ENCODE measurements at places on chromosomes 7 and 10.

GRCh38 chr10:7345717-7346116 lies 65.1 kb downstream of the SFMBT2 start:
- no peak for DNase-seq

DNA sequence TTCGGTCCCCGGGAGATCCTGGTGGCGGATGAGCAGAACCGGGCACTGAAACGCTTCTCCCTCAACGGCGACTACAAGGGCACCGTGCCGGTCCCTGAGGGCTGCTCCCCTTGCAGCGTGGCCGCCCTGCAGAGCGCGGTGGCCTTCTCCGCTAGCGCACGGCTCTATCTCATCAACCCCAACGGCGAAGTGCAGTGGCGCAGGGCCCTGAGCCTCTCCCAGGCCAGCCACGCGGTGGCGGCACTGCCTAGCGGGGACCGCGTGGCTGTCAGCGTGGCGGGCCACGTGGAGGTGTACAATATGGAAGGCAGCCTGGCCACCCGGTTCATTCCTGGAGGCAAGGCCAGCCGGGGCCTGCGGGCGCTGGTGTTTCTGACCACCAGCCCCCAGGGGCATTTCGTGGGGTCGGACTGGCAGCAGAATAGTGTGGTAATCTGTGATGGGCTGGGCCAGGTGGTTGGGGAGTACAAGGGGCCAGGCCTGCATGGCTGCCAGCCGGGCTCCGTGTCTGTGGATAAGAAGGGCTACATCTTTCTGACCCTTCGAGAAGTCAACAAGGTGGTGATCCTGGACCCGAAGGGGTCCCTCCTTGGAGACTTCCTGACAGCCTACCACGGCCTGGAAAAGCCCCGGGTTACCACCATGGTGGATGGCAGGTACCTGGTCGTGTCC lies 3.7 kb downstream of the TRIM56 start:
- DNase-seq = no peak

GRCh38 chr10:69418052-69418752 lies 1.5 kb upstream of the TACR2 start:
- DNase-seq = no peak

DNA sequence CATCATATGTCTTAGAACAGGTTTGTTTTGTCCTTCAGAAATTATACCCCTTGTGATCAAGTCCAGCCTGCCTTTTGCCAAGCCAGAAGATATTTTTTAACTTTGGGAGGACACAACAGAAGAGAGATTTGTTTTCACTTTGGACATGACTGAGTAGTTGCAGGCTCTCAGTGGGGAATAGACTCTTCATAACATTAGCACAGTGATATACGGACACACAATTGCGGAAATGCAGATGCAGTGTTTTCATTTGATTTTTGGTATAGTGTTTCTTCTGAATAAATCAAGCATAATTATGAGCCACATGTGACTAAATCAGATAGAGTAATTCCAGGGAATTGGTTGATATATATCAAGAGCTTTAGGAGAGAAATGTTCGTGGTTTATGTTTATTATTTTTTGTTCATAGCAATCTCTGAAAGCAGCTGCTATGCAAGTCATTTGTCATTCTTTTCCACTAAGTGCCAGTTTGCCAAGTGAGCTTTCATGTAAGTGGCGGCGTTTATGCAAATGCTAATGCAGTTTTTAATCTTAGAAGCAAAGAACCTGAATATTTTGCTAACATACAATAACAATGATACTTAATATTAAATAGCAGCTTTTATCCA lies 69.6 kb upstream of the HDAC9 start:
- DNase-seq = no peak

DNA sequence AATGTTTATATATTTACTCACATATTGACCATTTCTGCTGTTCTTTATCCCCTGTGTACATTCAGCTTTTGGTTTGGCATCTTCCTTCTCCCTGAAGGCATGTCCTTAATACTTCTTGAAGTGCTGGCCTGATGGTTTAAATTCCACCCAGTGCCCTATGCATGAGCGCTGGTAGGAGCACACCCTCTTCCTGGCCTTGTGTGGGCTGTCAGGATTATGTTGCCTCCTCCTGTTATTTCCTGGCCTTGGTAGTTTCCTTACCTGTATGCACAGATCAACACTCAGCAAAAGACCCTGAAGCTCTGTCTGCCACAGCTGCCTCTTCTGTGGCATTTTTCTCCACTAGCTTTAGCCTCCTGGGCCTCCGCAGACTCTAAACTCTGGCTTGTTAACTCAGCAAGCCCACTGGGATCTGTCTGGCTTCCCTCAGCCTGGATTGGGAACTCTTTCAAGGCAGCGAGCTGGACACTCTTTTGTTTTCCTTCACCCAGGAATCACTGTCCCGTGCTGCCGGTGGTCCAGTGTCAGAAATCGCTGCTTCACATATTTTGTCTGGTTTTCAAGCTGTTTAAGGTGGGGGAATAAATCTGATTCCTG lies 595.2 kb downstream of the SDK1 start:
- DNase-seq = no peak

GRCh38 chr7:5626498-5626897 lies 155.0 kb downstream of the RNF216 start:
- no peak for DNase-seq

- no peak for DNase-seq
Measured at GRCh38 chr10:88670497-88670896, 6.3 kb downstream of the LIPF start.

DNA sequence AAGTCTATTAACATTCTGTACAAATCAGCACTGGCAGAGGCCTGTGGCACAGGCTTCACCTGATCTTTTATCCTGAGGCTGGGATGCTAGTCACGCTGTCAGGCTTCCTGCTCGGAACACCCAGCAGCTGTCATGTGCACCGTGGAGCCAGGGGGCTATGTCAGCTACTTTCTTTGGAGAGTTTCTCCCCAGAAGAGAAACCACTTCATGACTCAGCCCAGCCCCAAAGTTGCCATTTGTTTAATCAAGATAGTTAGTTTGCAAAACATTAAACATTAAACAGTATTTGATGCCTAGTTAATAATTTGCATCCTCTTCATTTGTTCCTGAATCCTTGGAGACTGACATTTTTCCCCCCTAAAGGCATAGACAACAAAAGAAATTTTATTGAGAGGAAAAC lies at the start of gene HABP2:
TSS of gene HABP2 (plus strand) at position 353 of the 400 bp plus-strand sequence. CDS start 69 bp downstream, outside the sequence.
- DNase-seq = no peak

GRCh38 chr7:22666732-22667131 lies 60.3 kb upstream of the IL6 start:
- DNase-seq = no peak

DNA sequence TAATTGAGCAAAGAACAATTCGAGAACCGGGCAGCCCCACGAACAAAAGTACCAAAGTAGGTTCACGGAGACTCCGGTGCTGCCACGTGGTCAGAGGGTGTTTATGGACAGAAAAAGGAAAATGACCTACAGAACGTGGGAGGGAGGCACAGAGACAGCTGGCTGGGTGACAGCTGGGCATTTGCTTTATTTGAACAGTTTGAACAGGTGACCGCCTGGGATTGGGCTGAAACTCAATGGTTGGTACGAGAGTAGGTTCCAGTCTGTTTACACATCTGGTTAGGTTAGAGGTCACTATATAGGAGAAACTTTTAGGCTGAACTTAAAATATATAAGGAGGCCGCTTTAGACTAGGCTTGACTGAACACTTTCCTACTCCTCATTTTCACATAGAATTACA lies 50.6 kb upstream of the CELF2 start:
- no peak for DNase-seq

DNA sequence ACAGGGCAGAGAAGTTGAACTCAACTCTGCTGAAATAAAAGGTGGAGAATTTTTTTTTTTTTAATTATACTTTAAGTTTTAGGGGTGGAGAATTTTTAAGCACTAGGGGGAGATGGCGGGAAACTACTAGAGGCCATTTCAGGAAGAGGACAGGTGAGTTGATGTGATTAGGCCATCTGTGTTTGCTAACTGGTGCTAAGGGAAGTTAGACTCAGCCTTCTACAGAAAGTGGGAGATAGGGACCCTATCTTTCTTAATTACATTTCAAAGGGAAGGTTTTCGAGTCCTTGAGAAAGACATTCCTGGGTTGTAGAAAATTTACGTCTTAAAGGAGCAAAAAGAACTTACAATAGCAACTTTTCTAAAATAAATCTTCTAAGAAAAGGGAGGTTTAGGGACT lies 124.8 kb downstream of the LHFPL3 start:
- DNase-seq = no peak
